ENCODE measurements at places on chromosomes 7 and 10.

DNA sequence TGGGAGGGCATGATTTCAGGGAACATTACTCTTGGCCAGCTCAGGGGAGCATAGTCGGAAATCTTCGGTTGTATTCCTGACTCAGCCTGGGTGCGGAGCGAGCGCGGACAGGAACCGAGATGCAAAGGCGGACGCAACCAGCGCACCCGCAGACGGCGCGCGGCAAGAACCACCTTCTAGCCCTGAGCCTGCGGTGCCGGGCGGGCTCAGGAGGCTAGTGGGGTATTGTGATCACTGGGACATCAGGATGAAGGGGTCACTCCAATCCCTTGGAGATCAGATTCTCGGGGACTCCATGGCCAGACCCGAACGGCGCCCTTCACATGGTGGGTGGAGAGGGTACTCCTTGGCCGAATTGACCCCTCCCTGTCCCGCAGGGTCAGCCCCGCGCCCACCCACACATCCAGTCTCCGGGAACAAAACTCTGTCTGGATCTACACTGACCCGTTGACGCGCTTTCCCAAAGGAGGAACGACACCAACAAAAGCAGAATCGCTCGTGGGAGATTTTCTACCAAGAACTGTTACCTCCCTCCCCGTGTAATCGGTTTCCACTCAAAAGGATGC lies 730.5 kb downstream of the ZWINT start:
- no peak for DNase-seq

- no peak for DNase-seq
Measured at GRCh38 chr7:13276977-13277376, 589.5 kb downstream of the ARL4A start.

GRCh38 chr10:5945190-5945509 lies 32.2 kb downstream of the IL15RA start:
- no peak for DNase-seq

DNA sequence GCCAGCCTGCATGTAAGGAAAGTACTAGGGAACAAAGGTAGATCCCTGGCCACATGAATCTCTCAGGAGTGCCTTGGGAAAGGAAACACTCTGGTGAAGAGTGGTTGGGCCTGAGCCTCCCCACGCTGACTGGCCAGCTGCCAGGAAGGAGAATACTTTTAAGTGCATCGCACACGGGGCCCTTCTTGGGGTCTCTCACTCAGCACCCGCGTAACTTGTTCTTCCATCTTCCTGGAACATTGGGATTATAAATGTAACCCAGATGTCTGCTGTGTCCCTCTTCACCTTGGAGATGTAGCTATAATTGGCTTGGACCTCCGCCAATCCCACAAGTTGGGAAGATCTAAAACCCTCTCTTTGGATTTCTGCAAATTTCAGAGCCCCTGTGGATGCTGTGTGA lies 4.4 kb upstream of the GLI3 start:
- no peak for DNase-seq

GRCh38 chr7:44080686-44081265 lies 1.6 kb downstream of the POLM start:
- DNase-seq: no peak

- DNase-seq: no peak
Measured at GRCh38 chr7:83055197-83055596, 107.5 kb downstream of the PCLO start.

- DNase-seq: no peak
Measured at GRCh38 chr7:95922191-95922590, 149.8 kb downstream of the DYNC1I1 start.

DNA sequence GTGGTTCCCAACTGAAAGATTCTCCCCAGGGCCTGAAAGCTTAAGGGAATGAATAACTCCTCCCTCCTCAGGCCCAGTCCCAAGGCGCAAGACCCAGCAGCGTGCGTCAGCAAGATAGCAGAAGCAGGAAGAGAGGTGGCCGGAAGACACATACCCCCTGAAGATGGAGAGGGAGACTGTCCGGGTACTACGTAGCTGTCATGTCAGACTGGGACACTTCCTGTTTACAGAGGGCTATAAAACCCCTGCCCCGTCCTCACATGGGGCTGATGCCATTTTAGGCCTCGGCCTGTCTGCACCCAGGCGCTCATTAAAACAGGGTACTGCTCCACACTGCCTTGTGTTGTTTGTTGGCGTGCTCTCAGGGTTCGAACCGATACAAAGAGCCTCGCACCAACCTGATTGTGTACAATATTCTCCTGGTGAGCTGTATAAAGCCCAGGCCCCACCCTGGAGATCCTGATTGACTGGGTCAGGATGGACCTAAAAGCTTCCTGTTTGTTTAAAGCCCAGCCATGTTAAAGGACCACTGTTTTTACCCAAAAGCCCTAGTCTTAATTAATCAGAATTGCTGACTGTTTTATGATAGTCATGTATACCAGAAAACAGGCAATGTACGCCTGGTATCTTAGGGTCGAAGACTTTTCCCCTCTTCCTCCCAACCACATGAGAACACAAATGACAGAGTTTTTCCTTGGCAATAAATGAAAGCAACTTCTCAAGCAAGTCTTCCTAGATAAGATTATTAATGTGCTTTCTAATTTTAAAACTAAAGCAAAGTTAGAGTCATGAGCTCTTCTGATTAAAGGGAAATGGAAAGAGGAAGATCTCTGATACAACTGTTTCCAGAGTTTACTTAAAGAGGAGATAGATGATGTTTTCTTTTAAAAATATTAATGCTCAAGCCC lies 251.5 kb downstream of the DOCK4 start:
- DNase-seq: no peak

- DNase-seq: no peak
Measured at GRCh38 chr10:16566202-16566805, 44.6 kb upstream of the C1QL3 start.

DNA sequence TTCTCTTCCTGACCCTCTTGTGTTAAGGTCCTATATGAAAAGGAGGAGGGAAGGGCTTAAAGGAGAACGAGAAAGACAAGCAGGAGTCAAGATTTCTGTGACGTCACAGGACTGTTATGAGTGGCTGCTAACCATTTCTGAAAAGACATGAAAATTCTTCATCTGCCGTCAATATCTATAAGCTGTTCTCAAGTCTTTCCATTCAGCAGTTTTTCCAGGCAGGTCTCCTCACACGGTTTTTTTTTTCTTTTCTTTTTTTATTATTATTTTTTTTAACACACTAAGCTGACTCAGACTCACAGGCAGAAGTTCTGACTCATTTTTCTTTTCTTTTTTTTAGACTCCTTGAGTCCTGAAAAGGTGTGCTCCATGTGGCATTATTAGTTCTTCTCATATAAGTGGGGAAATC lies 72.0 kb downstream of the DGKI start:
- no peak for DNase-seq

GRCh38 chr10:100469756-100470155 lies 6.9 kb downstream of the WNT8B start:
- no peak for DNase-seq

DNA sequence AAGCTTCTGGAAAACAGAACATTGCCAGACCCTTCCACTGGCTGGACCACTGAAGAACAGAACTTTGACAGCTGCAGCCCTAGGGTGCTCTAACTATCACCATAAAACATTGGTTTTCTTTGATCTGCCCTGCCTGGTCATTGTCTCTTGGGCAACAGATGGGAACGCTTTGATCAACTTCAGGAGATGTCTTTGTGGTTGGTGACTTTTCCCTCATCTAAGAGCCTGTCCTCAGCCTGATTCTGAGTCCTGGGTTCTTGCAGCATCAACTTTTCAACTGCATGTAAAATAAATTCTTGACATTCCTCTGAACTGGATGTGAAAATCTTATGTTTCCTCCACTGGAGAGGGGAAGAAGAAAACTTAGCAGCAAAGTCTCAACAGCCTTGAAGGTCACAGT lies 53.1 kb upstream of the ZNRF2 start:
- no peak for DNase-seq
